ENCODE measurements at places on chromosomes 1 and 21.

DNA sequence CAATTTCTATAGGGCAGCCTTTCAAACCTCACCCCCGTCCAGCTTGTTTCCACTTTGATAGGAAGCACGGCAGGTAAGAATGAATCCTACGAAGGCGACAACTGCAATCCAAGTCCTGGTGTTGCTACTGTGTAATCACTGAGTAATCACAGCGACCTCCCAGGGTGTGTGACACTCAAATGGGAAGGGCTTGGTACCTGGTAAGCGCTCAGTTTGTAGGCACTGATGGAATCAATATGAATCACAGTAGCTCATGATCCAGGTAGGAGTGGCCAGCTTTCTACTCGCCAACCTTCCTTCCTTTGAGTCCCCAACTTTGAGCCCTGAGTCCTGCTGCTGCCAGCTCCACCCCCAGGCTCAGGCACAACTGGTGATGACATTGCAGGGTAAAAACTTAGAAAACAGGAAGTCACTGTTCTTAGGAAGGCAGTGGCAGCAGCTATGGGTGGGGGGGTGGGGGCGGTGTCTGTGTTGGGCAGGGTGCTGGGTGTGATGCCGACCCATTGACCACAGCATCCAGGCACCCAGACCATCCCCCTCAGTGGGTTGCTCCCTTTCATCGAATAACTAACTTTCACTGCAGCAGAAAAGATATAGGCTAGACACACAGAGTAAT lies 70.7 kb downstream of the CD247 start:
- peak; percentile 79 for DNase-seq

DNA sequence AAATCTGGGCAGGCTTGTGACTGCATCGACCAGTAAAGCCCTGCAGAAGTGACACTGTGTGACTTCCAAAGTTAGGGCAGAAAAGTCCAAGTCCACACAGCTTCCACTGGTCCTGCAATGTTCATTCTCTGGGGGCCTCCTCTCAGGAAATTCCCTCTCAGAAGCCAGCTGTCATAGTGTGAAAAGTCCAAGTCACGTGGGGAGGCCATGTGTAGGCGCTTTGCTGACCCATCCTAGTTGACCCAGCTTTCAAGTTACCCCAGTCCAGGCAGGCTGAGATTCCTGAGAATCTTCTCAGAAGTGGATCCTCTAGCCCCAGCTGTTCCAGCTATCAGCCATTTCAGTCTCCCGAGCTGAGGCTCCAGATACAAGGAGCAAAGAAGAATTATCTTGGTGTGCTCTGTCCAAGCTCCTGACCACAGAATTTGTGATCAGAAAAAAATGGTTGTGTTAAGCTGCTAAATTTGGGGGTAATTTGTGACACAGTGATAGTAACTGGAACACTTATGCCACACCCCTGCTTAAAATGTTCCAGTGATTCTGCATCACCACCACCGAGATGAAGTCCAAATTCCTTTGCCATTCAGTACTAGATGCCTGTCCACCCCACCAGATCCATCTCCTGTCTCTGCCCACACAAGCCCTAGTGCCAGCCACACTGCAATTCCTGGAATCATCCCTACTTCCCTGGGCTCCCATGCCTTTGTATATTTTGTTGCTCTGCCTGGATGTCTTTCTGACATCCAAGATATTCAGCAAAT lies 2.5 kb upstream of the STUM start:
- DNase-seq = no peak

DNA sequence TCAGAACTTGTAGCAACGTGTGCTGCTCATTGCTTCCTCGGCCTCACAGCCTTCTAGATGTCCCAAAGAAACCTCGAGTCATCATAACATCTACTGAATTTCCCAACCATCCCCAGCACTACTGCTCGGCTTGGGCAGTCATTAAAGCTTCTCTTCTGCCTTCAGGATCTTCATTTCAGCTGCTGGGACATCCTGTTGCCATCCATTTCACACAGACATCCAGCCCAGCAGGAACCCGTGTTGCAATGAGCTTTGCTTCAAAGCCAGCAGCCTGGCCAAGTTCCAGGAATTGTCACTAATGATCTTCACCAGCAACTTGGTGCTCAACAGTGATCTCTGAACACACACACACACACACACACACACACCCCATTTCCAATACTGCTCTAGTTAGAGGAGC lies 18.5 kb downstream of the WLS start:
- no peak for DNase-seq

DNA sequence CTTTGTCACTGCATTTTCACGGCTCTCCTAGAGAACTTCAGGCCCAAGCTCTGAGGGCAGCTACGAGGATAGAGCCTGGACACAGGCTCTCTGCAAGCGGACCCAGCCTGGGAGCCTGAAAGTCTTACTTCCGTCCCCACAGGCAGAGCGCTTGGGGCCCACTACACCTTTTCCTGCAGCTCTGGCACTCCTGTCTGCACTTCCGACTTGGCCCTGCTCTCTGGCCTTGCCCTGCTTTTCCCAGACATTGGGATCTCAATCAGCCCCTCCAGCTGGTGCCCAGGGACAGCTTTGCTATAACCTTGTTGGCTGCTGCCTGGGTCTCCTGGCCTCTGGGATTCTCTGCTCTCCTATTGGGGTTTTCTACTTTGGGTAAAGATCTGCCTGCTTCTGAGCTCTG lies 27.6 kb downstream of the WNT4 start:
- no peak for DNase-seq

DNA sequence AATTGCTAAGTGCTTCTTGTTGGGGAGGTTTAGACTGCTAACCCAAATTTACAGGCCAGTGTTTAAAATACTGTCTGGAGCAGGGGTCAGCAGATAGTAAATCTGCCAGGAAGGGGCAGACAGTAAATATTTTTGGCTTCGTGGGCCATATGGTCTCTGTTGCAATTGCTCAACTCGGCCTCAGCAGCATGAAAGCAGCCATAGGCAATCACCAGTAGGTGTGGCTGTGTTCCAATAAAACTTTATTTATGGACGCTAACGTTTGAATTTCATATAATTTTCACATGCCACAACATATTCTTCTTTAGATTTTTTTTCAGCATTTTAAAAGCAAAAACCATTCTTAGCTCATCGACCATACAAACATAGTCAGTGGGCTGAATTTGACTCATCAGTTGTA lies 172.7 kb downstream of the BRINP2 start:
- DNase-seq = no peak

DNA sequence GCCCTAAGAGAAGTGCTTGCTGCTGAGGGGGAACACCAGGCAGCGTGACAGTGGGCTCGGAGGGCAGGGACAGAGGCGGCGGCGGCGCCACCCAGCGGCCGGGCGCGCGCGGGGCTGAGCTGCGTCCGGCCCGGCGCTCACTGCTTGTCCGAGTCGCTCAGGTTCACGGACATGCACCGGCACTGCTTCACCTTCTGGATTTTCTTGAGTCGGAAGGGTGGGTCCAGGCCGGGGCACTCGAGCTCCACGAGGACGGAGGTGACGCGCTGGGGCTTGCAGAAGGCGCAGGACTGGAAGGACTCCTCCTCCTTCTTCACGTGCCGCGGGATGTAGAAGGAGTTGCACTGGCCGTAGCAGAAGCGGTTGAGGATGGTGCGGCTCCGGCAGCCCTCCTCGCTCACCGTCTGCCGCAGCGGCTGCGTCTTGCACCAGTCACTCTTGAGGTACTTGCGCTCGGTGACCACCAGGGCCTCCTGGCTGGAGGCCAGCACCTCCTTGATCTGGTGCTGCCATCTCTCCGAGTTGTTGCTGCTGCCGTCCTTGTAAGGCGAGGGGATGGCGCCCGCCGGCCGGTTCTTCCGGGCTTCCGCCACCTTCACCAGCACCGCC lies 119.0 kb downstream of the GREM2 start:
- DNase-seq = peak; percentile 19

GRCh38 chr1:237556911-237557310 lies 333.8 kb downstream of the ZP4 start:
- peak; percentile 93 for DNase-seq

- DNase-seq = peak; percentile 83
Measured at GRCh38 chr1:22472596-22472995, 20.9 kb downstream of the ZBTB40 start.

- DNase-seq = no peak
Measured at GRCh38 chr1:180241716-180242544, 11.9 kb downstream of the LHX4 start.

DNA sequence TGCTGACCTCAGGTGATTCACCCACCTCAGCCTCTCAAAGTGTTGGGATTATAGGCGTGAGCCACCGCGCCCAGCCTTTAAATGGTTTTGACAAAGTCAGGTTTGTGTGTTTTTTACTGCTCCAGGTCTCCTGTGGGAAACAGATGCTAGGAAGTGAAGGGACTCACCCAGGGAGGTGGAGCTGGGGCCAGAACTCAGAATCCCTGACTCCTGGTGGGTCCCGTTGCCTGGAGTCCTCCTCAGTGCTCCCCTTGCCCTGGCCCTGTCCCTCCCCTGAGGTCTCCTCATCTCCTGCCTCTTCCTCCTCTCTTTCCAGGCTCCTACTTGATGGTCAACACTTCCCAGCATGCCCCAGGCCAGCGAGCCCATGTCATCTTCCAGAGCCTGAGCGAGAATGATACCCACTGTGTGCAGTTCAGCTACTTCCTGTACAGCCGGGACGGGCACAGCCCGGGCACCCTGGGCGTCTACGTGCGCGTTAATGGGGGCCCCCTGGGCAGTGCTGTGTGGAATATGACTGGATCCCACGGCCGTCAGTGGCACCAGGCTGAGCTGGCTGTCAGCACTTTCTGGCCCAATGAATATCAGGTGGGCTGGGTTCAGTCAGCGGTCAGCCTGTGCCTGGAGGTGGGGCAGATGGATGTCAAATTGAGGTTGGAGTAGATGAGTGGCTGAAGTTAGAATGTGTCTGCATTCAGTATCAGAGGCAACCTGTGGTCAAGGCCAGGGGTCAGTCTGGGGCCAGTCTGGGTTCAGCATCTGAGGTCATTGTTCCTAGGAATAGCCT lies 22.1 kb downstream of the PTPRU start:
- DNase-seq = no peak

DNA sequence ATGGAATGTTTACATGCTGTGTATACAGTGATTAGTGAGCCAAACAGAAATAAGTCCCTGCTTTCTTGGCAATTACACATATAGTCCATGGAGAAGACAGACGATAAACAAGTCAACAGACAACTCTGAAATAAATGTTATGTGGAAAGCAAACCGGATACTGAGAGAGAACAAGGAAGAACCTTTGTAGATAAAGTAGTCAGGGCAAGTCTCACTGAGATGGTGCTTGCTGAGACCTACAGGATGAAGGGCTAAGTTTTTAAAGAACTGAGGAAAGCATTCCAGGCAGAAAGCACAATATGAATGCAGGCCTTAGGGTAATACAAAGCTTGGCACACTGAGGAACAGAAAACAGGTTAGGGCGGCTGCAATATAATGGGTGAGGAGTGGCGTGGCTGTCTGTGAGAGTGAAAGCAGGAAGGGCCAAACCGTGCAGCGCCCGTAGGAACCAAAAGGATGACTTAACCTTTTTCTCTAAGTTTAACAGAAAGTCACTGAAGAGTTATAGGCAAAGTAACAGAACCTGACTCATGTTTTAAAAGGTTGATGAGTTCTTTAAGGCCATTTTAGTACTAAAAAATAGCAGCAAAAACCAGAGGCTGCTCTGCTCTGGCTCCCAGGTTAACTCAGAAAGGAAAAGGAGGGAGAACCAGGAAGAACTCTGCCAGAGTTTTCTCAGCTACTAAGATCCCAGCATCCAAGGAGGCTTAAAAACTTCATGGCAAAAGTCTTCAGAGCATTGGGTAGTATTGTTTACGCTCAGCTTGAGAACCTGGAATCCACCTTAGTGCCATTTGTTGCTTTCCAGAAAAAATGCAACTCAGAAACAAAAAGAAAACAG lies 8.7 kb upstream of the TTF2 start:
- no peak for DNase-seq

DNA sequence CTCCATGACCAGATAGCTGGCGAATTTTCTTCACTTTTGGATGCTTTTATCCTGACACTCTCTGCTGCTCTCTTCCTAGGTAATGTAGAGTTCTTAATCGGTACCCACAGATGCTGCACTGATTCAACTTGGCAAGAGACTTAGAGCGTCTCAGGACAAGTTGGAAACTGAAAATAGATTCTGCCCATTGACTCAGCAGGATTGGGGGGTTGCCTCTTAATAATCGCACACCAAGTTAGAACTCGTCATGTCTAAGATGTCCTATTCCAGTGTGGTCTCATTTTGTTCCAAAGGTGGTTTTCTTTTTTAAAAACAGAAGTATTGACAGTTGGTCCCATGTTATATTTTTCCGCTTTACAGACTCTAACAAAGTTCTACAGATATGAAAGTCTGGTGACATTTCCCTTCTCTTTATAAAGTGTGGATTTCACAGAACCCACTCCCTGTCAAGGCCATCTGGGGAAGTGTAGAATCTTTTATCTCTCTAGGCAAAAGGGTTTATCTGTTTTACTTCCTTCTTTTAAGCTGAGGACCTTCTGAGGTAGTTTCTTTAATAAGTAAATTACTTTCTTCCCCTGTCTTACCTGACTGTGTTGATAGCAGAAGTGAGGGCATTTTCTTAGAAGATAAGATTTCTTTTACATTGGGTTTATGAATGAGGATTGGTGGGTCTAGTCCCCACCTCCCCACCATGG lies 12.1 kb upstream of the DIPK1A start:
- DNase-seq = no peak

DNA sequence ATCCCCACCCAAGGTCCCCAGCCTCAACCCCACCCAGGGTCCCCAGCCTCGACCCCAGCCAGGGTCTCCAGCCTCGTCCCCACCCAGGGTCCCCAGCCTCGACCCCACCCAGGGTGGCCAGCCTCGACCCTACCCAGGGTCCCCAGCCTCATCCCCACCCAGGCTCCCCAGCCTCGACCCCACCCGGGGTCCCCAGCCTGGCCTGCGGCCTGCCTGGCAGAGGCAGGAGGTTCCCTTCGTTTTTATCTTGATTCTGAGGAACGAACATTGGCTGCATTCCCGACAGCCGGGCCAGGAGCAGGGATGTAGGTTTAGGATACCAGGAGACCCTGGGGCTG lies 3.4 kb upstream of the PDE9A start:
- no peak for DNase-seq

DNA sequence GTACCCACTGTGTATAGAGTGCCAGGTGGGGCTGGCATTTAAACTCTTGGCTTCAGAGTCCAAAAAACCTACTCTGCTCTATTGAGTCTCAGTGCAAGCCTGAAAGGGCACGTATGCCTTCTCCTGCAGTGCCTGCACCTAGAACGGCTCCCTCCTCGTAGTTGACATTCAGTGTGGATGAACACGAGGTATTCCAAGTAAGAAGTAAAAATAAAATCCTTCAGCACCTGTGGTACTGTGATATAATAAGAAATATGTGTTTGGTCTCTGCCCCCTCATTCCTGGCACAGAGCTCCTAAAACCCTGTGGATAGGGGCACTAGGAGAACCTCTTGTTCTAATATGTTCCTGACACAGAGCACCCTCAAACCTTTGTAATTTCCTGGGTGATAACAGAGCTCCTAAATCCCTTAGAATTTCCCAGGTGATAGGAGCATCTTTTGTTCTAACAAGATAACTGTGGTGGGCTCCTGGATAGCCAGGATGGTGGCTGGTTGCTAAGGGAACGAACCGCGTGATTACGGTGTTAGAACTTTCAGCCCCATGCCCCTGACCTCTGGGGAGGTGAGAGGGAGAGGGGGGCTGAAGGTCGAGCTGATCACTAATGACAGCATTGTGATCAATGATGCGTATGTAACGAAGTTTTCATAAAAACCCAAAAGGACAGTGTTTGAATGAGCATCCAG lies 16.8 kb downstream of the UCK2 start:
- DNase-seq = no peak
